ENCODE measurements at places on chromosomes 11 and 22.

GRCh38 chr11:100903284-100903683, 216.2 kb downstream of the ARHGAP42 start:
- H3K27me3 ChIP-seq: no peaks in the 10 kb centered on the region
- DNase-seq: no peak
- no peak overlapping the region for H3K4me3 ChIP-seq
- no peaks in the 10 kb centered on the region for H3K36me3 ChIP-seq
- H3K27ac ChIP-seq: no peak overlapping the region

DNA sequence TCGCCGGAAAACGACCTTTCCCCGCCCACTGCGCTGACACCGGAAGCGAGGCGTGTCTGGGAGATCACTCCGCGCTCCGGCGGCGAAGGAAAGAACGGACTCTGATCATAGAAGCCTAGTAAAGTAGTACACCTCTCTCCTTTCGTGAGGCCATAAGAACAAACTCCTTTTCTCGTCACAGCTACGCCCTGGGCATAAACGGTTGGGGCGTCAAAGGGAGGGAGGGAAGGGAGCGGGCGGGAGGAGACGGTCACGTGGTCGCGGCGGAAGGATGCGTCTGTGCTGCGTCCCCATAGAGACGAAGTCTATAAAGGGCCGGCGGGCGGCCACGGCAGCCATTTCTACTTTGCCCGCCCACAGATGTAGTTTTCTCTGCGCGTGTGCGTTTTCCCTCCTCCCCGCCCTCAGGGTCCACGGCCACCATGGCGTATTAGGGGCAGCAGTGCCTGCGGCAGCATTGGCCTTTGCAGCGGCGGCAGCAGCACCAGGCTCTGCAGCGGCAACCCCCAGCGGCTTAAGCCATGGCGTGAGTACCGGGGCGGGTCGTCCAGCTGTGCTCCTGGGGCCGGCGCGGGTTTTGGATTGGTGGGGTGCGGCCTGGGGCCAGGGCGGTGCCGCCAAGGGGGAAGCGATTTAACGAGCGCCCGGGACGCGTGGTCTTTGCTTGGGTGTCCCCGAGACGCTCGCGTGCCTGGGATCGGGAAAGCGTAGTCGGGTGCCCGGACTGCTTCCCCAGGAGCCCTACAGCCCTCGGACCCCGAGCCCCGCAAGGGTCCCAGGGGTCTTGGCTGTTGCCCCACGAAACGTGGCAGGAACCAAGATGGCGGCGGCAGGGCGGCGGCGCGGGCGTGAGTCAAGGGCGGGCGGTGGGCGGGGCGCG, at the start of gene ATF4:
ATF4 (plus strand) TSS at position 337 of the 880 bp plus-strand sequence. CDS start 884 bp downstream, outside the sequence.
- H3K4me1 ChIP-seq: peaks cover 49% of the 10 kb centered on the region
- H3K36me3 ChIP-seq: peaks cover 68% of the 10 kb centered on the region
- H3K27me3 ChIP-seq: no peaks in the 10 kb centered on the region
- peak; percentile 68 for DNase-seq

DNA sequence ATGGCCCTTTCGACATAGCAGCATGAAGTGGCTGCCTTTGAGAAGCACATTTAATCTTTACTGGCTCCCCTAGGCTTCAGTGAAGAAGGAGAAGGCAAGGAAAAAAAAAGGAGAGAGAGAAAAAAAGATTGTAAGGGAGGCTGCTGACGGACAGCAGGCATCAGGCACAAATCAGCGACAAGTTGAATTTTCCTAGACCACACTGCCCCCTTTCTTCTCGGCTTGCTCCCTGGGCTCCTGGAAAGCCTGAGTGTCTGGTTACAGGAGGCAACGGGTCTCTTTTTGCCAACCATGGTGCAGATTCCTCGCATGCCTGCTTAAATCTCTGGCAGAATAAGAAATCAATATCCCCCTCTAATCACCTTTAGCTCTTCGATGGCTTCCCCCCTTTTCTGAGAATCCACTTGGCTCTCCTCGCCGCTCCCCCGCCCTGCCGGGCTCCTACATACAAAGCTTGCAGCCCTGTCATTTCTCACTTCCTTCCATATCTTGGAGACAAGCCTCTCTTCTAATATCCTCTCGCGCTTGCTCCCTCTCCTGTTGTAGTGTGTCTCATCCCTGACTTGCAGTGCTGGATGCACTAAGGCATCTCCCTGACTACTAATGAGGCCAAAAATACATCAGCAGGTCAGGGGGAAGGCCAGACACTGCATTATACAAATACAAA, 14.3 kb downstream of the BLID start:
- H3K27ac ChIP-seq: no peak overlapping the region
- no peaks in the 10 kb centered on the region for H3K4me1 ChIP-seq
- H3K36me3 ChIP-seq: no peaks in the 10 kb centered on the region
- no peak for DNase-seq

DNA sequence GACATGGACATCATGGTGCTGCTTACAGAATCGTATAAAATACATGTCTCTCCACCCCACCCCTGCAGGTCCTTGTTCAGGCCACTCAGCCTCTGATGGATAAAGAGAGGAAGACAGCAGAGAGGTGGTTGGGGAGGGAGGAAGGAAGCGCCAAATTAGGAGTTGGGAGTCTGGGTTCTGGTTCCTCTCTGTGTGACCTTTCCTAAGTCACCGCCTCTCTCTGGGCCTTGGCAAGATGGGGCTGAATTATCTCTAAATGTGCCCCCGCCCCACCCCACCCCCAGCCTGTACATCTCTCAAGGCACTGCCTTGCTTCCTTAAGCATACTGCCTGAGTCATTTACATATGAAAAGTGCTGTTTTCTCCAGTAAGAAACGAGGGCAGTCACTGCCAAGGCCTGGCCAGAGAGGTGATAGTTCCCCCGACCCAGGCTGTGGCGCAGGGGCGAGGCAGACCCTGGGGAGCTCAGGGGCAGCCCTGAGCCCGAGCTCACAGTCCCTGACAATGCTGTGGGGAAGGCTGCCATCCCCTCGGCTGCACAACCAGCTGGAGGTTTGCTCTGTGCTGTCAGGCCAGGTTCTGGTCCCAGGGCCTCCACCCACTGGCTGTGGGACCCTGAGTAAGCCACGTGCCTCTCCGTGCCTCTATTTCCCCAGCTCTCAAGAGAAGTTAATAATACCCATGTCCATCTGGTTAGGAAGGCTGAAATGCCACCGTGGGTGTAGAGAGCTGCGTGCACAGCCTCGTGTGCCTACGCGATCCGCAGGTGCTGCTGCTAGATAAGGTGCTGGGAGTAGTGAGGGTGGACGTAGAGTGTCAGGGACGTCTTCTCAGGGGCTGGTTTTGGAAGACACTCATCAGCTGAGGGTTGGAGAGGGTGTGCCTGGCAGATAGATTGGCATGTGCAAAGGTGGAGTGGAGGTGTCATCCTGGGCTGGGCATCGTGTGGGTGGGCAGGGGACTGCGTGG, 55.3 kb downstream of the CACNA1I start:
- no peak overlapping the region for H3K4me3 ChIP-seq
- H3K36me3 ChIP-seq: no peaks in the 10 kb centered on the region
- no peak for DNase-seq
- no peaks in the 10 kb centered on the region for H3K27me3 ChIP-seq
- H3K27ac ChIP-seq: no peak overlapping the region

DNA sequence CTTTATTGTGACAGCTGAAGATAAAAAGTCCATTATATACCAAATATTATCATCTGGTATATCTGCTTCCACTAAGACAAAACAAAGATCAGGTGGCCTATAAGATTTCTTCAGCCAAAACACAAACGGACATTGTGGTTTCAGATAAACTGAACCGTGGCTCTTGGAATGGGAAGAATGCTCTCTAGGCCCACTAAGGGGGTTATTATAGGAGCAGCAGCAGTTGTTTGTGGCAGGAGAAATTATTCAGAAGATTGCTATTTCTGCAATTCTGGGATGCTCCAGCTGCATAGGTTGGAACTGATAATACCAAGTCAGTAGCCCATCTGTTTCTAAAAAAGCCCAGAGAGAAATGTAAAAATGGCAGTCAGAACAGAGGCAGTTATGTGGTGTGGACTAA, 145.3 kb downstream of the NCAM1 start:
- H3K4me3 ChIP-seq: no peak overlapping the region
- no peaks in the 10 kb centered on the region for H3K27me3 ChIP-seq
- H3K27ac ChIP-seq: no peak overlapping the region
- no peak for DNase-seq
- no peaks in the 10 kb centered on the region for H3K4me1 ChIP-seq

DNA sequence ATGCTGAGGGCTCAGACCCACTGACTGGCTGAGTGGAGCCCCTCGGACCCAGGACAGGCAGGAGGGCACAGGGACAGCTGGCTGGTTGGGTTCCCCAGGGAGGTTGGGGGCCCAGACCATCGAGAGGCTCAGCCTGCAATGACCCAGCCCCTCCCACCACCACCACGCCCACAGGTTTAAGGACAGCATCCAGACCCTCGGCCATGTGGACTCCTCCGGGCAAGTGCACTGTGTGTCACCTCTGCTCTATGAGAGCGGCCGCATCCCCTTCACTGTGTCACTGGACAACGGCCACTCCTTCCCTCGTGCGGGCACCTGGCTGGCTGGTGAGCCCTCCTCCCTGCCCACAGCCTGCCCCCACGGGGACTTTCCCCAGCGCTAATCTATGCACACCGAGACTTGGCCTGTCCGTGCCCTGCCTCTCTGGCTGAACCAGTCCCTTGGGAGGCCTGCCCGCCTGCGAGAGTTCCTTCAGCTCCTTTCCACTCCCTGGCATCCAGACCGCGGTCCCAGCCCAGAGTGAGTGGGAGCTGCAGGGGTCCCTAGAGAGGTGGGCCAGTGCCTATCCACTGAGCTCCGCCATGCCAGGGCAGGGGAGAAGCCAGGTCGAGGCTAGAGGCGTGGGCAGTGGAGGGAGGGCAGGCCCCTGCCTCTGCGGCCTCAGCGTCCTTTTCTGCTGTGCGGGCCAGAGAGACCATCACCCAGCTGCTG, 2.2 kb downstream of the SUSD2 start:
- no peaks in the 10 kb centered on the region for H3K27me3 ChIP-seq
- peaks cover under 1% of the 10 kb centered on the region for H3K36me3 ChIP-seq
- no peak overlapping the region for H3K27ac ChIP-seq
- no peak for DNase-seq

DNA sequence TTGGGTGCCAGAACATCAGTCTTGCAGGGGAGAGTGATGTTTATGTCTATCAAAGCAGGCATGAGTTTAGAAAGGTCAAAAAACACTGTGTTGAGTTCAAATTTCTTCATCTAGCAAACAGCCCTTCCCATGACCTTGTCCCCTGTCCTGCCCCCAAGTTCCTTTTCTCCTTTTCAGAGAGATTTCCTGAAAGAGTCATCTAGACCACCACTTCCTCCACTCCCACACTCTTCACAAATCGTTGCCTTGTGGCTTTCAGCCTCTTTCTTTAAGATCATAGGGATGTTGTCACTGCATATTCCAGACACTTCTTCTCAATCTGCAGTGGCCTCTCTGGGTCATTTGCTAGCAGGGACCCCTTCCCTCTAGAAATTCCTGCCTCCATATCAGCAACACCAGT, 290.5 kb downstream of the TENM4 start:
- peaks cover 18% of the 10 kb centered on the region for H3K4me1 ChIP-seq
- H3K36me3 ChIP-seq: no peaks in the 10 kb centered on the region
- peak; percentile 49 for DNase-seq
- H3K27me3 ChIP-seq: no peaks in the 10 kb centered on the region
- peak overlapping the region; percentile 19 for H3K27ac ChIP-seq

- H3K27ac ChIP-seq: no peak overlapping the region
- peaks cover 24% of the 10 kb centered on the region for H3K27me3 ChIP-seq
- no peaks in the 10 kb centered on the region for H3K36me3 ChIP-seq
- no peaks in the 10 kb centered on the region for H3K4me1 ChIP-seq
- DNase-seq: peak; percentile 22
- no peak overlapping the region for H3K4me3 ChIP-seq
These were observed 5.4 kb downstream of the PDE2A start for GRCh38 chr11:72668629-72669347.

DNA sequence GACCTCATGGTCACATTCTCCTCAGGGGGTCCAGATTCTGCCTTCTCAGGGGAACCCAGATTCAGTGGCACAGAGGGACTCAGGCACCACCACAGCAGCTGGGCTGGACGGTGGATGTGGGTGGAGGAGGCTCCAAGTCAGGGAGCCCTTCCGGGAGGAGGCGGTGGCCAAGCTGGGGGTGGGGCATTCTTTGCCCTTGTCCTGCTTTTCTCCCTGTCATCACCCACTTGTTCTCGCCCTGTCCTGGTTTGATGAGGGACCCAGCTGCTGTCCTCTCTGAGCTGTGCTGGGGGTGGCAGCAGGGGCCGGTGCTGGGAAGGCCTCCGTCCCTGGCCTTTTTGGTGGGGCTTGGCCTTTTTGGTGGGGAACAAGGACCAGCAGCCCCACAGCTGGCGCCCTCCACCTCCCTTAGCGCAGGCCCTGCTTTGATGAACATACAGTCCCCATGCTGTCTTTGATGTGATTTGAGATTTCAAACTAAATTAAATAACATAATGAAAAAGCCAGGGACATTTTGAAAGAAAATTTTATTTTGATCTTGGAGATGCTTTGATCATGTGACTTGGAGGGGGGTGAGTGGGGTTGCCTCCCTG, 1168.2 kb downstream of the BRD1 start:
- no peak overlapping the region for H3K27ac ChIP-seq
- no peaks in the 10 kb centered on the region for H3K36me3 ChIP-seq
- H3K4me1 ChIP-seq: no peaks in the 10 kb centered on the region

GRCh38 chr11:64712430-64713015, 10.5 kb downstream of the NRXN2 start:
- no peak overlapping the region for H3K4me3 ChIP-seq
- no peak for DNase-seq
- no peaks in the 10 kb centered on the region for H3K4me1 ChIP-seq
- no peak overlapping the region for H3K27ac ChIP-seq
- H3K27me3 ChIP-seq: peaks cover 10% of the 10 kb centered on the region
- no peaks in the 10 kb centered on the region for H3K36me3 ChIP-seq

GRCh38 chr11:32034680-32035079, 56.2 kb upstream of the RCN1 start:
- no peak overlapping the region for H3K4me3 ChIP-seq
- no peaks in the 10 kb centered on the region for H3K4me1 ChIP-seq
- no peak for DNase-seq
- H3K27ac ChIP-seq: no peak overlapping the region
- H3K27me3 ChIP-seq: peaks cover 12% of the 10 kb centered on the region

GRCh38 chr22:17734187-17734586, 40.1 kb downstream of the BID start:
- H3K36me3 ChIP-seq: peaks cover 91% of the 10 kb centered on the region
- H3K27me3 ChIP-seq: no peaks in the 10 kb centered on the region
- no peak overlapping the region for H3K4me3 ChIP-seq
- no peak overlapping the region for H3K27ac ChIP-seq

DNA sequence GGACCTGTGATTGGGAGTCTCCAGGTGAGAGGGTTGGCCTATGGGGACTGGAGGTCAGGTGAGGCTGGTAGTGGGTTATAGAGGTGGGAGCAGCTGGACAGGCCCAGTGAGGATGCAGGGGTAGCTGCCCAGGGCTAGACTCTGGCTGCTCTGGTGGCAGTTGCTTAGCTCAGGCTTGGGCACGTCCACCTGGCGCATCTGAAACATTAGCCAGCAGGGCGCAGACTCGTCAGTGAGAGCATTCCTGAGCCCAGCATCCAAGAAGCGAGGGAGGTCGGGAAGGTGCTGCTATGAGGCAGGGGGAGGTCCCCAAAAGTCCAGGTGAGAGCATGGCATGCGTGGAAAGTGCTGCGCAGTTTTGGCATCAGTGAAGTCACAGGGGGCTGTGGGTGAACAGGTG, 3.5 kb upstream of the GGT1 start:
- no peaks in the 10 kb centered on the region for H3K27me3 ChIP-seq
- H3K36me3 ChIP-seq: no peaks in the 10 kb centered on the region
- H3K27ac ChIP-seq: no peak overlapping the region
- no peak for DNase-seq
- peaks cover 22% of the 10 kb centered on the region for H3K4me1 ChIP-seq

Measured in DND-41 (cell line).